SHP77 (cell line): ENCODE measurements at places on chromosomes 3 and 15.

DNA sequence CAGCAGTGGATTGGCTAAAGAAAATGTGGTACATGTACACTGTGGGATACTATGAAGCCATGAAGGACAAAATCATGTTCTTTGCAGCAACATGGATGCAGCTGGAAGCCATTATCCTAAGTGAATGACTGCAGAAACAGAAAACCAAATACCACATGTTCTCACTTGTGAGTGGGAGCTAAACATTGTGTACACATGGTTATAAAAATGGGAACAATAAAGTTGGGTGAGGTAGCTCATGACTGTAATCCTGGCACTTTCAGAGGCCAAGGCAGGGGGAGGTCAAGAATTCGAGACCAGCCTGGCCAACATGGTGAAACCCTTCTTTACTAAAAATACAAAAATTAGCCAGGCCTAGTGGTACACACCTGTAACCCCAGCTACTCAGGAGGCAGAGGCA, 3.6 kb upstream of the OR4F6 start:
- DNase-seq, result no peak

- no peak for DNase-seq
Measured at GRCh38 chr3:196537319-196537984, 22.3 kb upstream of the SMCO1 start.

- DNase-seq, result no peak
Measured at GRCh38 chr15:67806536-67806935, 18.8 kb upstream of the SKOR1 start.

DNA sequence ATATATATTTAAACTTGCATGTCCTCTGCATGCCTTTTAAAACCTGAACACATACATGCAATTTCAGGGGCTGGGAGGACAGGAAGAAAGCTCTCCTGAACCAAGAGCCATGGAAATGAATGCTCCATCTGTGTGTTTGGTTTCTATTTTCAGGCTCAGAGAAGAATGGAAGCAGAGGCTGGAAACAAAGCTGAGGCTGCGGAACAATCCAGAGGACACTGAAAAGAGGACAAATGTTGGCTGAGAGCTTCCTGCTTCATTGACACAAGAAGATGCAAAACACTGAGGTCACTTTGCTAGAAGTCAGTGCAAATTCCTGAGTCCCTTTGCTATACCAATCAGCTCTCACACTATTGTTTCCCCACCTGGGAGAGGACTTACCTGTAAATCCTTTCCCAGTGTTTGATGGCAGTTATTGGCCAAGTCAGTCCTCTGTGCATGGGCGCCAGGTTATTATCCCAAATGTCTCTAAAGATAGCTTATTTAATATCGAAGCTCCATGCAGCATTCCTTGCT, 12.7 kb downstream of the FAM240A start:
- DNase-seq, result no peak

DNA sequence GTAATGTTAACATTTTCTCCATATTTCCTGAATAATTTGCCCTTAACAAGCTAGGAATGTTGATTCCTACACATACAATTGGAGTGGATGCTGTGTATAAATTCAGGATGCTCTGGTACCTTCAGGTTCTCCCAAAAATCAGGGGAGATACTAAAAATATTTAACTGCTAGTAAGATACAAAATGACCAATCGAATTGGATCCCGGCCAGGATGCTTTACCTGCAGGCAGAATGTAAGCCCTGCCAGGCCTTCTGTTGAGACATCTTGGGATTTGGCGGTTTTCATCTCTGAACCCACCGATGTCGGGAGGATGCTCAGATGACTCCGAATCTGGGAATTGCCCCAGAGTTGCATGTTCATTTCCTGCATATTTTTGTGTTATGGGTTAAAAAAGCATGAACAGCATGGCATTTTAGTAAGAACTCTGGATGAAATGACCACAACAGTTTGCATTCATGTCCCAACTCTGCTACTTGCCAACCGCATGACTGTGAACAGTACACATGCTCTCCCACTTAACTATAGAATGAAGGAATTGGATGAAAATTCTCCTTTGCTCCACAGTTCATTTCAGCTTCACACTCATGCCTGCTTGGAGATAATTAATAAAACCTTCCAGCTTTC, 241.4 kb upstream of the TBL1XR1 start:
- DNase-seq, result no peak

- no peak for DNase-seq
Measured at GRCh38 chr15:38294126-38294525, 41.5 kb downstream of the SPRED1 start.

GRCh38 chr15:67670647-67671305, 128.3 kb downstream of the MAP2K5 start:
- DNase-seq, result no peak

DNA sequence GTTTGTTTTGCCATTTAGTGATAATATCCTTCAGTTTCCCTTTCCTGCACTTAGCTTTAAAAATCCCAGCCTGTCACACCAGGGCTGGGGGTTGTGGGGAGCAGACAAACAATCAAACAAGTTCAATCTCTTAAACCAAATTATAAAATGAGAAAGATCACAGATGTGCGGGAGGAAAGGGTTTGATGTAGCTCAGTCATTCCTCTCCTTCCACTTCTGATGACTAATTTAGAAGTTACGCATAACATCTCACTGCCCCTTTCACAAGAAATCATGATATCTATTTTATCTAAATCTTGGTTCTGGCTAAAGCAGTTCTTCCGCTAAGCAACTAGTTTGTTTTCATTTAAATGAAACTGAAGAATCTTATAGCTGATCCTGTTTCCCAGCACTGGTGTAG, 34.1 kb upstream of the ATG7 start:
- DNase-seq, result no peak

DNA sequence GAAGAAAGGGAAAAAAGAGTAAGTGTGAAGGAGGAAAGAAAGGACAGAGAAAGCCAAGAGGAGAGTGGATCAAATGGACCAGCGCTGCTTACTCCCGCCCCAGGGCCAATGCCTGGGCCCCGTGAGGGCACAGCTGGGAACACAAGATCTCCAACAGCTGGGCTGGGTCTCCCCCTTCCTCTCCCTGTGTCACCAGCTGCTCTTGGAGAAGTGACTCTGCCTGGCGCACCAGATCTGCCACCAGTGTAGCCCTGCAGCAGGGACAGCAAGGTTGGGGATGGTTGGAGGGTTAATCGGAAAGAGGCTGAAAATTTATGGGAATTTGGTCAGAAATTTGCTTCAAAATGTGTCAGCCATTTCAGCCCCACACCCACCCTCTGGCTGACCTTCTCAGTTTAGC, 8.4 kb downstream of the CDAN1 start:
- DNase-seq, result no peak

DNA sequence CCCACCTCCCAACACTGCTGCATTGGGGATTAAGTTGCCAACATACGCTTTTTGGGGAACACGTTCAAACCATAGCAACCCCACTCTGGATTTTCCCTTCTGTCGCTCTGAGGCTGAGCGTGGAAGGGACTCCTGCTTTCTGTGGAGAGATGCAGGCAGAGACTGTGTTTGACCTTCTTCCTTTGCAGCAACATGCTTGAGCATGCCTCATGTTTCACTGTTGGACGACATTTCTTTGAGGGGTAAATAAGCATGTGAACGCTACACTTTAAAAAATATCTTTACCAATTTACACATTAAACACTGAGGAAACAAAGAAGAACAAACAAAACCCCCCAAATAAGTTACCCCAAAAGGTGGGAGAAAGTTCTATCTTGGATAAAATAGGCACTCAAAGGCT, 14.2 kb upstream of the MAPK6 start:
- no peak for DNase-seq

GRCh38 chr15:72840114-72840513, 56.6 kb upstream of the ADPGK start:
- DNase-seq, result no peak

- DNase-seq, result no peak
Measured at GRCh38 chr15:100141311-100142001, 200.3 kb downstream of the ADAMTS17 start.

- no peak for DNase-seq
Measured at GRCh38 chr15:34783431-34783830, 11.9 kb downstream of the ACTC1 start.

GRCh38 chr3:176740906-176741663, 456.2 kb downstream of the TBL1XR1 start:
- no peak for DNase-seq

DNA sequence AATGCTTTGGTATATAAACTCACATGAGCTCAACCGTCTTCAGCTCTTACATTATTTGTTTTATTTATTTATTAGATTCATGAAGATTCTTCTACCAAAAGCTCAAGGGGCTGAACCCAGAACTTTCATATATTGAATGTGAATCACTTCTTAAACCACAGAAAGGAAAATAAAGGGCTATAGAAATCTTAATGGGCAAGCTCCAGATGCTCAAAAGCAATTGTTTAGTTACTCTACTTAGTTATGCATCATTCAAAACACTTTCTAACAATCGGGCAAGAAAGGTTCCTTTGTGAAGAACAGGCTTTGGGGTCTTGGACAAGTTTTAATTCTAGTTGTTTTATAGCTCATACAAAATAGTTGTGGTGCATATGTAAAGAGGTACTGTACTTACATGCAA, 380.2 kb downstream of the TIGIT start:
- no peak for DNase-seq

GRCh38 chr3:101146946-101147345, 153.7 kb upstream of the ABI3BP start:
- DNase-seq, result no peak

DNA sequence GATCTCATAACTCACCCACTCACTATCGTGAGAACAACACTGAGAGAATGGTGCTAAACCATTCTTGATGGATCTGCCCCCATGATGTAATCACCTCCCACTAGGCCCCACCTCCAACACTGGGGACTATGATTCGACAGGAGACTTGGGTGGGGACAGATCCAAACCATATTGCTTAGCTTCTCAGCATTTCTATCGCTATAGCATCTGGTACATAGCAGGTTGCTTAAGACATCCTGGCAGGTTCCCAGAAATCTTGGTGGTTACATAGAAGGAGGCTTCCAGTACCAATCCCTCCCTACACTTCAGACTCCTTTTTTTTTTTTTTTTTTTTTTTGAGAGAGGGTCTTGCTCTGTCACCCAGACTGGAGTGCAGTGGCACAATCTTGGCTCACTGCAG, 487.8 kb downstream of the EDEM1 start:
- DNase-seq, result no peak

DNA sequence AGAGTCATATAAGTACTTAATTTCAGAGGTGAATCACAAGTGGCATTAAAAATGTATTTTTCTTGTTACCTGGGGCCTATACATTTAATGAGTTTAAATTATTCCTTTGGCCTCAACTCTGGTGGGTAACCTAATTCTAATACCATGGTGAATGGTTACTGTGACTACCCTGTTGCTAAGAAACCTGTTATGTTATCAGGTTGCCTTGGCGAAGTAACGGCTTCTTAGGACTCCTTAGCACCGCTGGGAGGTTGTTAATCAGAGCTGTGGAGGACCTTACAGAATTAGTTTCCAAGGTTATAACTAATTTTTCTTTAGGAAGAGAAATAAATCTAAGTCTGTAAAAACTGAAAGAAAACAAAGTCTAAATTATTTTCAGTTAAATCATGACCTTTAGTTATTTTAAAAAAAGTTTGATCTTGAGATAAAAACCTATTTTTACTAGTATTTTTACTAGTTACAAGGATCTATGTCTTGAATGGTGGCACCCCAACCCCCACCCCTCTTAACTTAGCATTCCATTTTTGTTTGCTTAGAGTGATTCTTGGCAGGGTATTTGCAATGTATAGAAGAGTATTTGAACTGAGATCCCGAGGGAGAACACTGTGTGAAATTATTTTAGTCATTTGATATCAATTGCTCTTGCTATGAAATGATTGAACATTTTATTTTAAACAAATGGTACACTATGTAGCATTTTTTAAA, 155.5 kb downstream of the FNDC3B start:
- DNase-seq, result peak; percentile 36

DNA sequence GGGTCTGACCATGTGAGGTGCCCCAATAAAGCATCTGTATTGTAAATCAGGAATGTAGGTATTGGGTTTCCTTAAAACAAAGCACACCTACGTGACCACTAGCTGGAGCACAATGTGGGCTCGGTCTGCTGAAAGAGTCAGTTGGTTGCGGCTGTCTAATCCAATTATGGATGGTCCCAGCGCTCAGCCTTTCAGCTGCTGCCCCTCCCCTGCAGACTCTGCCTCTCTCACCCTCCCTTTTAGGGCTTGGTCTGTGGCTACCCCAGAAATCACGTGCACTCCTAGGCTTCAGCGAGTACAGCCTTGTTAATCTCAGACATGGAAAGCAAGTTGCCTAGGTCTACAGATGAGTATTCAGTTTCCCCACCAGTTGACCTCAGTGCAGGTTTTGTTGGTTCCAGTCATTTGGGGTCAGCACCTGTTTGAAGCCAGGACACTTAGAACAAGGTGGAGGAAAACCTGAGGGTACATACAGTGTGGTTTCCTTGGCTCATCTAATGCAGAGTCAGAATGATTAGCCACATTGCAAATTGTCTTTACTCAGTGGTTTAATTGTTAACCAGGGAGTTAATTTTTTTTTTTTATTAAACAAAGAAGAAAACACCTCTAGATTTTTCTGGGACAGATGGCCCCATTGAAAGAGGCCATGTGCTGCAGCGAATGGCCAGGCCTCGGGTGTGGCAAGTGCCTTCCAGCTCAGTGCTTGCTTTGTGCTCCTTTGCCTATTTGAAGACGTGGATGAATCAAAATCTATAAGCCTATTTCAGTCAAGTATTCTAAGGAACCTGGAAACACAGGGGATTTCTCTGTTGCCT, 137.7 kb downstream of the IGF1R start:
- DNase-seq, result no peak

DNA sequence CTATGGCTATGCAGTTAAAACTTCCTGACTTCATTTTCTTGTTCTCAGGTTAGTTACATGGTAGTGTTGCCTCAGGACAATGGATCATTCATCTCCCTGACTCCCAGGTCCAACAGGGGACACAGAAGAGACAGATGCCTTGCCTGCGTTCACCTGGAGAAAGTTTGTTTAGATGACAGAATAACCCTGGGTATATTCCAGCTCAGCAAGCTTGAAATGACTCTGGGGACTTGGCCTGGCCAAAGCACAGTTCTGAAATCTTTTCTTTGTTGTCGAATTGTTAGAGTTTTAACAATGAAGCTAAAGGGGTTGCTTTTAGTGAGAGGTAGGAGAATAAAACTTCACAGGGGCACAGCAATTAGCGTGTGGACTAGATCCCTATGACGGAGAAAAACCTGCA, 206.1 kb downstream of the PDZRN3 start:
- DNase-seq, result no peak

- DNase-seq, result no peak
Measured at GRCh38 chr3:24149032-24149431, 203.9 kb downstream of the NR1D2 start.

GRCh38 chr3:179942553-179943075, 94.1 kb downstream of the PEX5L start:
- no peak for DNase-seq

DNA sequence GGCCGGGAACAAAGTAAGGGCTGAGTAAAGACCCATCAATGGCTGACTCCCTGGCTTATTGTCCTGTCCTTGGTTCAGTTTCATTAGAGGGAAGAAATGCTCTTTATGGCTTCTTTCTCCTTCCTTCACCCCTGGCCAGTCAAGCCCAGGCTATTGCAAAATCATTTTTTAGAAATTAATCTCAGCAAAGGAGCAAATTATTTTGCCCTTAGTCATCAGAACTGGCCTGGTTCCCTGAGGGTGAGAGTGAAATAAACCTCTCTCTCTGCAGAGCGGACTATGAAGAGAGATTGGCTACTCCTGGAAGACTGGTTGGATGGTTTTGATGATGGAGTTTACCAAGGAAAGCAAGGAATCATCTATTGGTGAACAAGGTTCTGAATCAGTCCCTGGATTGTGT, 52.7 kb upstream of the OXTR start:
- no peak for DNase-seq
